ENCODE measurements at places on chromosomes 3 and 15.

GRCh38 chr15:89936051-89936785 lies 23.5 kb upstream of the ARPIN start:
- DNase-seq, result peak; percentile 7

DNA sequence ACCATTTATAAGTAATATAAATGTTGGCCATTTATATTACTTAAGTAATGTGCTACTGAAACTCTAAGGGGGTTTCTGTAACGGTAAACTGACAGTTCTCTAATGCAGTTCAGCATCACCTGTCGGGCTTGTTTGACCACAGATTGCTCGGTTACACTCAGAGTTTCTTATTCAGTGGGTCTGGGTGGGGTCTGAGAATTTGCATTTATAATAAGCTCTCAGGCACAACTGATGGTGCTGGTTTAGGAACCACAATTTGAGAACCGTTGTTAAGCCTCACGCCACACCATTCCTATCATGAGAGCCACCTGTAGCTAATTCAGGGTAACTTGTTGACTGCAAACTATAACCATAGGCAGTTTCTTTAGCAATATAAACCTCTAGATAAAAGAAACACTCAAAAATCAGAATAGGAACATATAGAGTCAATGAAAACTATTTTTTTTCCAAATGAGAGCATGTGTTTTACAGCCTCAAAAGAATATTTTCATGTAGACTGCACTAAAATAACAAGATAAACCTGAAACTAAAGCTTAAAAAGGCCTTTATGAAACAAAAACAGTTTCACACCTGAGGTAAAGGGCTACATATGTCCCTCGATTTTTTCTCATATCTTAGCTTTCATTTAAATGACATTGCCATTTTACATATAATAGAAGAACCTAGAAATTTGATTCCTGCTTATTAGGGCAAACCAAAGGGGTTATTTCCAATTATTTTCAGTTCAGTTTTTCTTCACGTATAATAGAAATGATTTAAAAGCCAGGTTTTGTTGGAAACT lies 604.8 kb downstream of the UNC13C start:
- no peak for DNase-seq

DNA sequence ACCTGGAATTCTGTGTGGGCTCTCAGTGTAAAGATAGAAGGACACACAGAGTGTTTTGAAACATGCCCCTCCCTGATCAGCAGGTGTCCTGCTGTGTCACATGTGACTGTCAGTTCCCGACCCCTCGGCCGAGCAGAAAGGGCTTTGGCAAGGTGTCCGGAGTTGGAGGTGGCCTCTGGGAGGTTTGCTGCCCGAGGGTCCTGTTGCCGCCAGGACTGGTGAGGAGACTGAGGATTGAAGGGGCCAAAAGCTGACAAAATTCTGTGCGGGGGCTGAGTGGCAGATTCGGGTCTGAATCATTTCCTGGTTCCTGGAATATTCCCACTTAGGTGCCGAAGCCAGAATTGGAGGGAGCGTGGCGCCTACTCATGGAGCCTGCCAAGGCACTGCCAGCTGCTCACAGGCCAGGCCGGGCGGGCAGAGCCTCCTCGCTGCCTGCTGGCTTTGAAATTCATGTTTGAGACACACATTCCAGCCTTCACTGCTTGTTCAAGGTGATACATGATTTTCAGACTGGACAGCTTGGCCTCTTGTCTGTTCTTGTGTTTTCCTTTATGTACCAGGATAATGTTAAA lies 83.8 kb downstream of the APBA2 start:
- DNase-seq, result no peak

GRCh38 chr3:147381596-147381995 lies 24.7 kb downstream of the ZIC4 start:
- no peak for DNase-seq

DNA sequence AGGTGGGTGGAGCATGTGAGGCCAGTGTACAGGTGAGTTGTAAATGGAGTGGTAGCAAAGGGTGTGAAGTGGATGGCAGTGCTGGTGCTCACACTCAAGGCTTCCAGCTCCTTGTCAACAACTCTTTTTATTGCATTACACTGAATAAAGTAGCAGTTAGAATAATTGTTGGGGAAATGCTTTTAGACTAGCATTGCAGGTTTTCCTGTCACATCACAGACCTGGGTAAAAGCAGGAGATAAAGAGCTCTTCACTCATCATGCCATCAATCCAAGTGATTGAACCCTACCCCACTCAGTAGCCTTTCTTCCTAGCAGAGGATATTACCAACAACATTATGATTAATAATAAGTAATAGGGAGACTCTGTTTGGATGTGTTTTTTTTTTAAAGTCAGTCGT lies 81.6 kb downstream of the CDIN1 start:
- no peak for DNase-seq

DNA sequence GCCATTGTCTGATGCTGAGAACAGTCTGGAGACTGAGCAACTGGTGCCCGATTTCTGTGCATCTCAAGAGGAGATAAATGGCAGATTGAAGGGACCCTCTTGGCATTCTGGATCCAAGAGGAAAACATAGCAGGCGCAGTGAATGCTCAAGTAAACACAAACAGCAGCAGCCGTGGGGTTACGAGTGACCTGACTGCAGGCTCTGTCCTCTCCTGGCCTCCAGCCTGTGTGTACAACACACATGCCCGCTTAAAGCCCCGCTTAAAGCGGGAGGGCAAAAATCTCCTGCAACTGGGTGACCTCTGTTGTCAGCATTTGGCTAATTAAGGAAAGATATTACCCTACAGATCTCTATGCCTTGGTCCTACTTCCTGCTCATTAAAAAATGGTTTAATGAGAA lies 120.5 kb downstream of the GREM1 start:
- DNase-seq, result no peak

DNA sequence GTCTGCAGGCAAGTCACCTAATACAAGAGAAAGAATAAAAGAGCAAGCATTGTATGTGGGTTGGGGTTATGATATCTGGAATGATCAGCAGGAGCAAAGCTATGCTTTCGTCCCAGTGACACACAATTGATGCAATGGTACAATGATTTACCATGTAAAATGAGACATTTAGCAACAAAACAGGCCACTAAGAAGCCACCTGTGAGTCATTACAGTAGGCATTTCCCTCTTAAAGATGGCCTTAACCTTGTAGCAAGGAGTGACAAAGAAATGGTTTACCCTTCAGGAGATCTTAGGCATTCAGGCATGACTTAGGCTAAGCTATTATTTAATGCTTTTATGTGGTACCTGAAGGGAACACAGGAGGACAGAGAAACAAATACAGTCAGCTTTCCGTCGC lies 373.3 kb upstream of the RBMS3 start:
- DNase-seq, result no peak

GRCh38 chr3:66816090-66816761 lies 181.9 kb upstream of the KBTBD8 start:
- peak; percentile 59 for DNase-seq

DNA sequence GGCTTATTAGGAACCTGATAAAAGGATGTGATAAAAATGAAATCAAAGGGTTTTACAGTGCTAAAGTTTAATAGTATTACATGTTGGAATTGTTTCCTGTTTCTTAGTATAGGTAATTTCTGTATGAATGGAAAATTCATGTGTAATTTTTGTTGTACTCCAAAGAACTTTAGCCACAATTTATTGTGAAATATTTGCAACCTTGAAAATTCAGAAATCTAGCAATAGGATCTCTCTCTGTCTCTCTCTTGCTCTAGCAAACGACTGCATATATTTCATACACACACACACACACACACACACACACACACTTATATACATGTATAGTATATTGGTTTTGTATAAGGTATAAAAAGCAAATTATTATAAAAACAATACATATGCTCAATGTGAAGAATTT lies 59.6 kb downstream of the PIAS1 start:
- DNase-seq, result no peak

- no peak for DNase-seq
These were observed 15.4 kb downstream of the BCL2L10 start for GRCh38 chr15:52097180-52097579.

GRCh38 chr15:70284438-70285214 lies 186.9 kb upstream of the TLE3 start:
- DNase-seq, result no peak

GRCh38 chr3:88362428-88362827 lies 212.7 kb downstream of the C3orf38 start:
- DNase-seq, result no peak

DNA sequence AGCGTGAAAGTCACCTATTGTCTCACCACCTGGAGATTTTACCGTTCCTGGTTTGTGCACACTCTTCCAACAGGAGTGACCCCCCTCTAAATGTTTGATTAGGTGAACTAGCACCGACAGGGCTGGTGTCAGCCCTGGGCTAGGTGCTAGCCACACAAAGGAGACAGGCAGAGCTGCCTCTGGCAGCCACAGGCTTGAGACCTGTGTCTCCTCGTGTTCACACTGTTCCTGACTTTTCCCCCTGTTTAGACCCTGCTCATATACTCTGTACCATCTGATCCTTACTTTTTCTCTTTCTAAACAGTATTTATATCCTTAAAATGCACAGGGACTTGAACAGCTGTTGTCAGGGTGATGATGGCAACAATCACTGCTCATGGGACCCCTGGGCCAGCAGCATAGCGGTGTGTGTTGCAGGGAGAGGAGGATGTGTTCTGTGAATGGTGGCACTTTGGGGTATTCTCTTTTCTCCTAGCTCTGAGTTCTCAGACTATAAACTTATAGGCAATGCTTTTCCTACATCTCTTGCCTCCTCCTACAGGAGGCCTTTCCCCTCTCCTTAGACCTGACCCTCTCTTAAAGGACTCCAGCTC lies 5.5 kb downstream of the CD80 start:
- no peak for DNase-seq

- no peak for DNase-seq
These were observed 51.6 kb downstream of the QTRT2 start for GRCh38 chr3:114108137-114108536.

- no peak for DNase-seq
These were observed 628.3 kb downstream of the ROBO1 start for GRCh38 chr3:79139395-79140068.

- no peak for DNase-seq
These were observed 513 bp downstream of the SS18L2 start for GRCh38 chr3:42590989-42591756.

GRCh38 chr3:52001443-52001974 lies 5.8 kb upstream of the RPL29 start:
- peak; percentile 80 for DNase-seq

- no peak for DNase-seq
These were observed 91.1 kb upstream of the MITF start for GRCh38 chr3:69648126-69648525.

- DNase-seq, result no peak
These were observed 722.0 kb upstream of the CFAP20DC start for GRCh38 chr3:59771768-59772181.

DNA sequence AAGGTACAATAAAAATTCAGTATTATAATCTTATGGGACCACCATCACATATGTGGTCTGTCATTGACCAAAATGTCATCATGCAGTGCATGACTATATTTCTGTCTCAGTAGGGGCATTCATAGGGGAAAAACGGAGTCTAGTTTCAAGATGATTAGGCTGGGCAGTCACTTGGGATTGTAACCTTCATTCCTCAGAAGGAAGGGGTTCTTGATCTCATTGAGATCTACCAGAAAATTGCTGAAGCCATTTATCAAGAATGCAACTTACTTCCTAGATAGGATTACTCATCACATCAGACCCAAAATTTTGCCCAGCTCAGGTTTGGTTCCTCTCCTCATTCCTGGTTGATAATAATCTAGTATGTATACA lies 37.3 kb downstream of the BTD start:
- no peak for DNase-seq

DNA sequence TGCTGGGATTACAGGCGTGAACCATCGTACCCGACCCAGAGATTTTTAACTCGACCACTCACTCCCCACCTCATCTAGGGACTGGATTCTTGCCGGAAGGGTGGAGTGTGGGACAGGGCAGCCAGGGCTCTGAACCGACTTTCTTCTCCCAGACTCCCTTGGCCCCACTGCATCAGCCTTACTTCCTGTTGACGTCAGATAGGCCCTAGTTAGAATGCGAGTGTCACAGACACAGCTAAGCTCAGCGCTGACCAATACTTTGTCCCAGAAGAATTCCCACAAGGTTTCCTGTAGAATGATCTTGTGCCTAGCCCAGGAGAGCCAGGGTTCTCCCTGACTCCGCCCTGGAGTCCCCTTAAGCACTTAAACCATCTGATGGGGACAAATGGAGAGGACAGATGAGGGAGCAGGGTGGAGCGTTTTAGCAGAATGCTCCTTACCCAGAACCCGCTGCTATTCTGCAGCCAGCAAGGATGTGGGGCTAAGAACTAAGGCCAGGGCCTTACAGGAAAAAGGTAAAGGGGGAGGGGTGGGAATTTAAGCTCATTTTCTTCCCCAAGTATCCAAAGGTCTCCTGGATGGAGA lies 5.8 kb upstream of the TUSC2 start:
- DNase-seq, result no peak

GRCh38 chr3:111619833-111620232 lies 24.7 kb upstream of the ZBED2 start:
- DNase-seq, result no peak

GRCh38 chr3:140830391-140830790 lies 111.2 kb upstream of the SLC25A36 start:
- DNase-seq, result no peak

- no peak for DNase-seq
These were observed 16.1 kb downstream of the ATP10A start for GRCh38 chr15:25847051-25847450.

DNA sequence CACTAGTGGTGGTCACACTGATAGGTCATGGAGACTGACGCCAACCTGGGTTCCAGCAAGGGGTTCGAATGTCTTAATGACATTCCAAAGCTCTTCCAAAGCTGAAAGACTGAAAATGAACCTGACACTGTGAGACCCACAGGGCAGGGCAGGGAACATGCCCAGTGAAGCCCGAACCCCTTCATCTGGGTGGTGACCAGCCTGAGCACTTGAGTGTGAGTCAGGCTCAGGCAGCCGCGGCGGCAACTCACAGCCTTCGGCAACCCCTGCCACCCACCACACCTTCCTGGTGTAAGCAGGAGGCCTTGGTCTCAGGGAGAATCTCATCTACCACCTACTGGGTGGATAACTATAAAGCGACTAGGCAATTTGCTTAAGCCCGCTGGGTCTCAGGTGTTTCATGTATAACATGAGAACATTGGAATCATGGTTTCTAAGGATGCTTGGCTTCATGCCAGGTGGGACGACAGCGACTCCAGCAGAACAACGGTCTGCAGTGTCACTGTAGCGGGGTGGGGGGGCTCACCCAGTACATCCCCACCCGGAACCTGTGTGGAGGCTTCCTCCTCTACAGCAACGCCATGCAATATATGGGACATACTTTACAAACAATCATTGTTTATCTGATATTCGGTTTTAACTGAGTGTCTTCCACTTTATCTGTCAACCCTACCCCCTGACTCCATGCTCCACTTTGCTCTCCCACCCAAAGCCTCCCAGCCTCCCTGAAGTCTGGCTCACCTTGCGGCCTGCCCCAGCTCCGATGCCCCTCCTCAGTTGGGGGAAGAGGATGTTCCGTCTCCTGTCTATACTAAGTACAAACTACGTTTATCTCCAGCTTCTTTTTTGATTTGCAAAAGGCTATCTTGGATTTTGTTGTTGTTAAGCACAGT lies 125.0 kb upstream of the MEF2A start:
- no peak for DNase-seq

- no peak for DNase-seq
These were observed 22.7 kb downstream of the CTDSPL2 start for GRCh38 chr15:44450172-44450571.

GRCh38 chr3:98325055-98325454 lies 28.6 kb upstream of the OR5K4 start:
- DNase-seq, result no peak

- no peak for DNase-seq
These were observed 5.1 kb upstream of the NEDD4 start for GRCh38 chr15:55998478-55998877.

- no peak for DNase-seq
These were observed 9.9 kb upstream of the SAMD7 start for GRCh38 chr3:169901453-169901852.
